ENCODE measurements at places on chromosomes 4 and X. TPM values are rescaled to one million over a fixed set of nuclear protein-coding genes. Genes with fewer than 3 reads are reported as not detected.

GRCh38 chrX:107576841-107577240 lies 51.5 kb upstream of the PRPS1 start:
- no peak for DNase-seq

GRCh38 chrX:35786271-35786670 lies 11.9 kb upstream of the MAGEB16 start:
- DNase-seq = no peak

- no peak for DNase-seq
Measured at GRCh38 chr4:140136509-140136908, 17.5 kb downstream of the MAML3 start.

DNA sequence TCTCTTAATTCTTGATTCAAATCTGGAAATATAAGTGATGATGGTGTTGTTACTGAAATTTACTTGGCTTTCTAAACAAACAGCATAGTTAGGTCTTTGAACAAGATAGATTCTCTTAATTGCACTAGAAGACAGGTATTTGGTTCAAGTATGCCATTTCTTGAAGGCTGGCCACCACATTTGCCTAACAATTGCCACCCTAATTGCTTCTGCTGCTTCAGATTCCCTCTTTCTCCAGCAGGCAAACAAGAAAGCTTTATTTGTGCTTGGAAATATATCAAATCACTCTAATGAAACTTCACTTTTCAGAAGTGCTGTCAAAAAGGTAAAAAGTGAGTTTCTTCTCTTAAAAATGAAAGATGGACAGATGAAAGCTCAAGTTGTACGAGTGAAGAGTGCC lies 418.6 kb downstream of the INPP4B start:
- no peak for DNase-seq

GRCh38 chr4:155208258-155209054 lies at the start of gene NPY2R:
Gene NPY2R (plus strand): TSS chr4:155208636. CDS start chr4:155213940, 5,304 bp downstream.
- no peak for DNase-seq

- no peak for DNase-seq
Measured at GRCh38 chrX:23851544-23851943, 56.2 kb downstream of the APOO start.

DNA sequence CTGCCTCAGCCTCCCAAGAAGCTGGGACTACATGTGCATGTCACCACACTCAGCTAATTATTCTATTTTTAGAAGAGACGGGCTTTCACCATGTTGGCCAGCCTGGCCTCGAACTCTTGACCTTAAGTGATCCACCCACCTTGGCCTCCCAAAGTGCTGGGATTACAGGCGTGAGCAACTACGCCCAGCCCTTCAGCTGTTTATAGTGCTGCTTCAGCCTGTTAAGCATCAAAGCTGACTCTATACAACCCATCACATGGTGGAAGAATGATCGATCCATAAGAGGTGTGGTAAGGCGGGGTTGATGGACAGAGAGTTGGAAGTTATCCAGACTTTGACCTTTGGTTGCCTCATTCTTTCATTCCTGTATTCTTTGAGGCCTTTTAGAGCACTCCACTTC lies 56.2 kb upstream of the RAPGEF2 start:
- DNase-seq = no peak

DNA sequence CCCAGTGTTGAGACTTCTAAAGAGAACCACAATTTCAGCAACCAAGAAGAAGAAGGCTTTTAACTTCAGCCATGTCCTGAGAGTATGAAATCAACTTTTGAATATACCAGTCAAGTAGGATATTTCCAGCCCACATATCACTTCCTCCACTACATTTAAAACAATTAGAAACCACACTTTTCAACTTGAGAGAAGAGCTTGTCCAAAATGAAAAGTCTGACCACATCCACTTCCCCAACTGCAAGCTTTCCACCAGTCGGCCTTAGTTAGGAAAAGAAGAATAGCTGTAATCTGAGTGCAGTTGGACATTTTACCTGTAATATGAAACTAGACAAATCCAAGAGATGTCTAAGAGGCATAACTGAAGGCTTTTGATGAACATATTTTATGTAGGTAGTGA lies 101.9 kb upstream of the SLC7A11 start:
- DNase-seq = no peak

- peak; percentile 63 for DNase-seq
Measured at GRCh38 chr4:4990857-4991540, 28.3 kb downstream of the CYTL1 start.

GRCh38 chr4:13641084-13641483 lies 13.6 kb upstream of the BOD1L1 start:
- DNase-seq = no peak

DNA sequence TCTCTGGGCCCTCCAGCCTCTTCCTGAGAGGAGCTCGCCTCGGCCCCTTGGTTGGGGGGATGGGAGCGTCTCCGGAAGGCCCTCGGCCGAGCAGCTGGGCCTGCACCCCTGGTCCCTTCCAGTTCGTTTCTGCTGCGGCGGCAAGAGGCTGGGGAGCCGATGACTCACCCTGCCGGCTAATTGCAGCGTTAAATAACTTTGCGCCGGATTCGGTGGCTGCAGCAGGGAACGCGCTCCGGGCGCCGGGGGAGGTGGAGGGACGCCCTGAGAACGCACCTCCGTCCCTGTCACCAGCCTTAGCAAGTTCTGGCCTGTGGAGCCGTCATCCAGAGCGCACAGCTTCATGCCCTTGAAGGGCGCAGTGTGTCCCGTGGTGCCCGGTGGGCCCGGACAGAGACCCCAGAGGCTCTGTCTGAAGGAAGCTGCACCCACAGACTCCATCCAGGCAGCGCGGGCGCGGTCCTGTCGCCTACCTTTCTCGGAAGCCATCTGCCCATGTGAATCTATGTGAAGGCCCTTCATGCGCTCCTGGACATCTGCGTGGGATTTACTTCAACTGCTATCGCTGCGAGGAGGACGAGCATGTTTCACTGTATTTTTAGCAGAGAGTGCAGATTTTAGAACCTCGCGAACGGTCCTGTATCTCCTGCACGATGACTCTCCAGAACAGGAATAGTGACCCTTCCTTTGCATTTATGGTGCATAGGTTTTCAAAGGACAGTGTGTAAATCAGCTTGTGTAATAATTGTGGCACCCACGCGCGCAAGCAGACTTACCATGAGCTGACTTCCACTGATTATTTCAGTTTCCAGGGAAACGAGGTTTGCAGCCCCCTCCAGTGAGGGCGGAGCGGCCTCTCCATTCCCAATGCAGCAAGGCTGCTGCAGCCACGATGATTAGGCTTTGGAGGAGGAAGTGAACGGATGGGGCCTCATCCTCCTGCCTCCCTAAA lies 1.7 kb upstream of the TMEM271 start:
- DNase-seq = no peak

DNA sequence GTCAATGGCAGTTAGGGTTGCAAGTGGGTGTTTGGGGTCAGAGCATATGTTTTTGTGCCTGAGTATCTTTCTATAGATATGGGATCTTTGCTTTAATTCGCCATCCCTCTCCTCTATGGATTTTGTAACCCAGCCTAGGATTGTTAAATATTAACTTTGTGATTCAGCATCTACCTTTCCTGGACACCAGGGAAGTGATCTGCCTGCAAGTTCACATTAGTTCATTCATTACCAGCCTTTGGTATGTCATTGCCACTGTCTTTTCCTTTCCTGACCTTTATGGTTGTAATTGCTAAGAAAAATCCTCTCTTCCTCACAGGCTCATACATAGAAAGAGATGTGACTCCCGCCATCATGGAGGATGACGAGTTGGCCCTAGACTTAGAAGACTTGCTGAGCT lies 73.8 kb downstream of the KIT start:
- no peak for DNase-seq

- no peak for DNase-seq
Measured at GRCh38 chr4:168264903-168265302, 53.6 kb downstream of the DDX60 start.

- DNase-seq = no peak
Measured at GRCh38 chrX:568311-568710, 62.3 kb upstream of the SHOX start.

DNA sequence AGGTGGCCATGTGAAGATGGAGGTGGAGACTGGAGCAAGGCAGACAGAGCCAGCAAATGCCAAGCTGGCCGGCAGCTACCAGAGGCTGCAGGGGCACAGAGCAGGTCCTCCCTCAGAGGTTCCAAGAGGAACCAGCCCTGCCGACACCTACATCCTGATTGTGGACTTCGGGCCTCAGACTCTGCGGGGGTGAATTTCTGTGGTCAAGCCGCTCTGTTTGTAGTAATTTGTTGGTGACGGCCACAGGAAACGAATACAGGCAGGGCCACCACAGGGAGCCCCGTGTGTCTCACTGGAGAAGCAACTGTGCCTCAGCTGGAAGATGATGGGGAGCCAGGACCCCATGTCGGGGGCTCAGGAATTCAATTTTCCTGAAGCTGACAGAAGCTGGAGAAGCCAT lies 28.3 kb downstream of the ZFYVE28 start:
- no peak for DNase-seq

DNA sequence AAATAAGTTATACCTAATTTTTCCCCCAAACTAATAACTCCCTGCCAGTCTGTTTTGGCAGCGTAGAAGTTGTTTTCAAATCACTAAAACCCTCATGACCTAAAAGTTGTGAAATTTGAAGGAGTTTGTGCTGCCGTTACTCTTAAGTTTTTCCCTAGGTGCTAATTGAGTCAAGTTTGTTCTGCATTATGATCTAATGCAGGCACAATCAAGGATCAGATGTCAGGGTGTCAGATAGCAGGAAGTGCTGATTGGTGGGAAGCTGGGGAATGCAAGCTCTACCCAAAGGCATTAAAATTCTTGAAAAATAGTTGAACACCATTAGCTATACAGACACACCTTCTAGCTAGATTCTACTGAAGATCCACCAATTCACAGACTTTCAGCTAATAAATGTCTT lies 51.9 kb downstream of the ARX start:
- no peak for DNase-seq

- no peak for DNase-seq
Measured at GRCh38 chr4:120839334-120839973, 83.1 kb downstream of the PRDM5 start.

- DNase-seq = no peak
Measured at GRCh38 chrX:41409006-41409405, 38.1 kb upstream of the NYX start.

GRCh38 chrX:829145-829544 lies 198.6 kb downstream of the SHOX start:
- no peak for DNase-seq

DNA sequence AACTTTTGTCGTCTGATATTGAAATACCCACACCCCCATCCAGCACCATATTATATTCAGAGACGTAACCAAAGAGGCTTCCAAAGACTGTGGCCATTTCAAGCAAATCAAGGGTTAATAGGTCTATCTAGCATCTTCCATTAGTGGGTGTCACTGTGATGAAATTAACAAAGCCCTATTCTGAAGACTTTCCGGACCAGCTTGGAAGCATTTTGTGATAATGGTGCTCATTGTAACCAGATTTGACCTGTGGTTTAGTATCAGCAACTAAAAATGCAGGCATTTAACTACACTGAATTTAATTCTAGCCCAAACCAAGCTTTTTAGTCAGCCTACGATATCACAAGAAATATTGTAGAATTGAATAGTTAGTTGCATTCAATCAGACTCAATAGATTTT lies 309.7 kb upstream of the TENM3 start:
- DNase-seq = no peak

DNA sequence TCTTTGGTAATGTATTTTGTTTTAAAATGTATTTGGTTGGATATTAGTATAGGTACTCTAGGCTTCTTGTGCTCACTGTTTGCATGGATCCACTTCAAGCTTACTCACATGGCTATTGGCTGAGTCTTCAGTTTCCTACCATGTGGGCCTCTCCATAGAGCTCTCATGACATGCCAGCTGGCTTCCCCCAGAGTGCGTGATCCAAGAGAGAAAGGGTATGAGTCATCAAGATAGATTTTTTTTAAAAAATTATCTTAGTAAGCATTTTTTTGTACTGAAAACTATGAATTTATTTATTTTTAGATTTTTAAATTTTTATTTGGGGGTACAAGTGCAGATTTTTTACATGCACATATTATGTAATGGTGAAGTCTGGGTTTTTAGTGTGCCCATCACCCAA lies 219.1 kb upstream of the AMOT start:
- DNase-seq = no peak

- DNase-seq = no peak
Measured at GRCh38 chrX:113962343-113962742, 621.5 kb upstream of the HTR2C start.

DNA sequence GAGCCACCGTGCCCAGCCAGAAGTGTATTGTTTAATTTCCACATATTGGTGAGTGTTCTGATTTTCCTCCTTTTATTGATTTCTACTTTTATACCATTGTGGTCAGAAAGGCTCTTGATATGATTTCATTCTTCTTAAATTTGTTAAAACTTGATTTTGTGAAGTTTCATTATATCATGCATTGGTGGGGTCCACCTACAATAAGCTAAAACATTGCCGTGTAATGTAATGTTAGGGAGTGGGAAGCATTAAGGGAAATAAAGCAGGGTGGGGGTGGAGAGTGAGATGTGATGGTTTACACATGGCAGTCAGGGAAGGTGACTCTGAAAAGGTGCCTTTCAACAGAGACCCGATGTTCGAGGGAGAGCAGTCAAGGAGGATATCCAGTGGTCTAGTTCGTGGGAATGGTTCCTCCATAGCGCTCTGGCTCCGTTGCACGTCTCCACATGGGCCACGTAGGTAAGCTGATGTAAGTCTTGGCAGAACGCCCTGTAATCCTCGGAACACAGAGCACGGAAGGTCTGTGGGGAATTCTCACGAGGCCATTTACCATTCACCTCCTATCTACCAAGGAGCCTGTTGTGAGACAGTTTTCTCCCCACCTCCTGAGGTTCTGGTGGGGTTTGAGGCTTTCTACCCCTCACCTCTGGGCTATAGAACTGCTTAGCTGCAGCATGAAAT lies 7.7 kb upstream of the WDR13 start:
- DNase-seq = no peak

- no peak for DNase-seq
Measured at GRCh38 chr4:17719106-17719505, 62.3 kb downstream of the FAM184B start.

GRCh38 chr4:70671091-70671490 lies 4.8 kb upstream of the JCHAIN start:
- DNase-seq = no peak

DNA sequence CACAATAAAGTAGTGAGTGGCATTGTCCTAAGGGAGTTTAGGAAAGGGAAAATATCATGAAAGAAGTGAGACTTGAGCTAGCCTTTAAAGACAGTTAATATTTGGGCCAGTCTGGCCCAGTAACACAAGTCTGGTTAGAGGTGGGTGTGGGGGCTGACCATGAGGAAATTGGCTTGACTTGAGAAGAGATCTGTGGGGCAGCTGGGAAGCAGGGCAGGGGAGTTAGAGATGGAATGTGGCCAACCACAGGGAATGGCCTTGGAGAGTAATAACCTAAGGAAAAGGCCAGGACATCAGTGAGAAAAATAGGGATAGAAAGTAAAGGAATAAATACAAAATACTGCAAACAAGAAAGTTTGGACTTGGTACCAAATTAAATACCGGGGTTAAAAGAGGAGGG lies 71.3 kb downstream of the CLCN5 start:
- no peak for DNase-seq

- no peak for DNase-seq
Measured at GRCh38 chr4:88398381-88398780, 19.7 kb downstream of the HERC6 start.

Gene MAGED4B
- 0.50 TPM for total RNA-seq

Gene CYLC1
- total RNA-seq = not detected

Gene GLOD5
- not detected for total RNA-seq

Gene SERPINA7
- not detected for total RNA-seq

Gene PYURF
- 31.3 TPM for total RNA-seq

Gene LEF1
- total RNA-seq = 8.4 TPM

Gene IRS4
- not detected for total RNA-seq

Gene NAA15
- total RNA-seq = 100 TPM

Gene ACSL1
- 110 TPM for total RNA-seq

Gene KIT
- 2.1 TPM for total RNA-seq

Gene CXorf49
- total RNA-seq = not detected

Measured in natural killer cell treated with Interleukin-12 subunit alpha and Interleukin-12 subunit beta and Interleukin-15 and Interleukin-18, amount 100 ng/mL, for 72 hours (primary cell).